ENCODE measurements at places on chromosomes 5 and 9.

GRCh38 chr5:121018004-121018403 lies 553.9 kb downstream of the PRR16 start:
- no peak for DNase-seq

- DNase-seq = peak; percentile 1
Observed at GRCh38 chr5:67577424-67577823, 380.8 kb upstream of the CD180 start.

DNA sequence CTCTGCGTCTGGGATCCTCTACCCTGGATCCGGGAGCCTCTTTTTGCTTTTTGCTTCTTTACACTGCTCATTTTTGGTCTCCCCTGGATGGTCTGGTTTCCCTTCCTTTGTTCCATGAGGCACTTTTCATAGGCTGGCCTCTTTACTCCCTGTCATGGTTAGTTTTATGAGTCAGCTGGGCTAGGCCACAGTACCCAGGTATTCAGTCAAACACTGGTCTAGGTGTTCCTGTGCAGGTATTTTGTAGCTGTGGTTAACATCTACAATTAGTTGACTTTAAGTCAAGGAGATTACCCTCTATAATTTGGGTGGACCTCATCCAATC lies 17.5 kb downstream of the ANKRD33B start:
- no peak for DNase-seq

- DNase-seq = no peak
Observed at GRCh38 chr5:149280802-149281201, 9.1 kb downstream of the AFAP1L1 start.

GRCh38 chr9:94014066-94014654 lies 59.0 kb upstream of the BARX1 start:
- DNase-seq = no peak

GRCh38 chr9:34580358-34580757 lies 9.2 kb downstream of the CNTFR start:
- no peak for DNase-seq

DNA sequence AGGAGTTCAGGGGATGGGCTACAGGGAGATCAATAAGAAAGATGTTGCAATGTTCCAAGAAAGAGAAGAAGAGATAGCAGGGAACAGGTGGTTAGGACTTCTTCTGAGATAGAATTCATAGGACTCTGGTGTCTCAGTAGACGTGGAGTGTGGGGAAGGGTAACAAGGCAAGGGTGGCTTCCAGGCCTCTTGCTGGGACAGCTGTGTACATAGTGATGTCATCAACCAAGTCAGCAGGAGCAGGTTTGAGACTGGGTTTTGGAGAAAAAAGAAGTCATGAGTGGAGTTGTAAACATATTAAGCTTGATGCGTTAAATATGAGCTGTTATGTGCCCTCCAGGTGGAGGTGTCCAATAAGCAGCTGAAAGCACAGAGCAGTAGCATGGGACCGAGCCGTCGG lies 211.8 kb upstream of the RASEF start:
- DNase-seq = no peak

- DNase-seq = no peak
Observed at GRCh38 chr9:121194730-121195129, 6.9 kb downstream of the RAB14 start.

DNA sequence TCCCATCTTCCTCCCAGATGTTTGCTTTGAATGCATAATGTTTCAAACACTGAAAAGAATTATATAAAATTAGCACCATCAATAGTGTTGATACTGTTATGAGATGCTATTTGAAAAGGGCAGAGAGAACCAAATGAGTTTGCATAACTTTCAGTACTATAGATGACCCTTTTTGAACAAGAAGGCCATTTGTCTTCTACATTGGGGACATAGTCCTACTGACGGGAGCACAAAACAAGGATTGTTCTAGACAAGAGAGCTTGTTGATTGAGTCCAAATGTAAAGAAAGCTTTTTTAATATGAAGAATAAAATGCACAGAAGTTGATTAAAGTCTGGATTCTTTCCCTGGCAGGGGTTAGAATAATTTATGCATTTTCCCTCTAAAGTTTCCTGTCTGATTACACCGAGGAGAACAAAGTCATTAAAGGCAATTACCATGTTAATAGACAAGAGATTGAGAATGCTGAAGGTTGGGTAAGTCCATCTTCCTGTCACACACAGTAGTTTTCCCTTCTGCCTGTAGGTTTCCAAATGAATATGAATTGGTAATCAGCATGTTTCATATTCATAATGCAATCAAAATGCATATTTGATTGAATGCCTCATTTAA lies 32.8 kb upstream of the ADCY2 start:
- no peak for DNase-seq

DNA sequence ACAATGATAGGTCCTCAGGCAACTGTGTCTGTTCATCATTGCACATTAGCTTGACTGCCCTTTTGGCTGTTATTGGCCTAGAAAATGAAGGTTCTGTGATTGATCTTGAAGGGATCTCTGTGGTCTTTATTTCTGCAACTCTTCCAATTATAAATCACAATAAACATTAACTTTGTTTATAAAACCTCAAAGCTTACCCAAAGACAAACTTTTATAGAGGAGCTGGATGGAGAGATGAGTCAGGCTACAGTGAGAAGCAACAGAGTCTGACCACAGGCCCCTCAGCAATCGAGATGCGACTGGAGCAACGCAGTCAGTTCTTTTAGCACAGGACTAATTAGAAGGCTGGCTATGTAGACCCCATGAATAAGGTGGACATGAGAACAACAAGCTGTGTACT lies 5.3 kb downstream of the MACROH2A1 start:
- no peak for DNase-seq

DNA sequence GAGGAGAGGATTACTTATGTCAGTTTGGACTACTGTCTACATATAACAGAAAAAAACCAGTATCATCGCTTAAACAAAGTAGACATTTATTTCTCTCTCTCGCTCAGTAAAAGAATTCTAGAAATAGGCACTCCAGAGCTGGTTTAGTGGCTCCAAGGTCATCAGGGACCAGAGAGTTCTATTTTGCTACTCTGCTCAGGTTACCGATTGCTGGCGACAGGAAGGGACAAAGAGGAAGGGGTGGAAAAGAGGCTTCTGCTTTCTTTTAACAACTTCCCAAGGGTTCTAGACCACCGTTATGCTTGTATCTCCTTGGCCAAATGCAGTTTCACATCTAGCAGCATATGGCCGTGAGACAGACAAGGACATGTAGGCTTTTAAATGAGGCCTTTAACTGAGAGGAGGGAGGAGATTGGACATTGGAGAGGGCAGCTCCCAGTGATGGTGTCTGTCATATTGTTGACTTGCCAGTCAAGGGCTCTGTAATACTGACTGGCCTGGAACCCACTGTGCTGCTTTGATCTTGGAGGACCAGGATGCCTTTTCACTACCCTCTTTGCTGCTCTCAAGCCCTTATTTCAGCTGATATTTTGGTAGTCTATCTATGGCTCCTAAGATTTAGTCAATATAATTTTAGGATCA lies 15.6 kb upstream of the DCP2 start:
- no peak for DNase-seq

DNA sequence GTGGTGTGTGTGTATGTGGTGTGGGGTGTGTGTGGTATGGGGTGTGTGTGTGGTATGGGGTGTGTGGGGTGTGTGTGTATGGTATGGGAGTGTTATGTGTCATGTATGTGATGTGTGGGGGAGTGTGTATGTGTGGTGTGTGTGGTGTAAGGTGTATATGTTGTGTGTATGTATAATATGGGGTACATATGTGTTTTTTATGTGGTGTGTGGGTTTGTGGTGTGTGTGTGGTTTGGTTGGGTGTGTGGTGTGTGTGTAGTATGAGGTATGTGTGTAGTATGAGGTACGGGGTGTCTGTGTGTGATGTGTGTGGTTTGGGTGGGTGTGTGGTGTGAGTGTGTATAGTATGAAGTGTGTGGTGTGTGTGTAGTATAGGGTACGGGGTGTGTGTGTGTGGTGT lies 11.4 kb downstream of the ECSCR start:
- no peak for DNase-seq

GRCh38 chr5:100746730-100747129 lies 156.4 kb downstream of the ST8SIA4 start:
- no peak for DNase-seq

GRCh38 chr5:132677191-132677590 lies 3.4 kb downstream of the IL4 start:
- DNase-seq = no peak

GRCh38 chr9:94212091-94212490 lies 47.0 kb upstream of the ZNF169 start:
- DNase-seq = no peak

DNA sequence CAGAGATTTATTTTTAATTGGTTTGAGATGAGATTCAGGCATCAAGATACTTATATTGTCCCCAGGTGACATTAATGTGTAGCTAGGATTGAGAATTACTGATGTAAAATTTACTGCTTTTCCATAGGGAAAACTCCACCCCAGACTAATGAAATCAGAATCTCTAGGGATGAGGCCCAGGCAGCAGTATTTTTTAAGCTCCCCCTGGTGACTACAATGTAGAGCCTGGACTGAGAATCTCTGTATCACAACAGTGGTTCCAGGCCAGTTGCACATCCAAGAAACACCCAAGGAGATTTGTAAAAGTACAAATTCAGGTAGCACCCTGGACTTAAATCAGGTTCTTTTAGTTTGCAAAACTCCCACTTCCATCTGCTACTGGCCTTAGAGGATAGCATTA lies 185.7 kb downstream of the MARCHF11 start:
- no peak for DNase-seq

DNA sequence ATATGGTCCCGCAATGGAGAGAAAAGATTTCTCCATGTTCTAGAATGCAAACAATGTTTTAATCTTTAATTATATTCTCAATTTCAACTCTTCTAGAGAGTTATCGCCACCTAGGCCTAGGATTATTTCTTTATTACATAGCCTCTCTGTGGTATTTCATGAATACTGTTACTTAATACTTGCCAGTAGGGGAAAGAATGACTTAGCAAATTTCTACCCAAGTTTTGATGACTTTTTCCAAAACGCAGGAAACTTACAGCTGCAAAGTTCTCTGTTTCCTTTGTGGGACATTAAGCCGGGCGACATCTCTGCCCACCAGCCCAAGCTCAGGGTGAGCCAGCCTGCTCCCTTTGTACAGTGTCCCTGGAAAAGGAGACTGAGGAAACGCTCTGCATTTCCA lies 73.8 kb downstream of the MED27 start:
- DNase-seq = no peak

GRCh38 chr5:170426786-170427185 lies 37.6 kb upstream of the KCNMB1 start:
- no peak for DNase-seq

DNA sequence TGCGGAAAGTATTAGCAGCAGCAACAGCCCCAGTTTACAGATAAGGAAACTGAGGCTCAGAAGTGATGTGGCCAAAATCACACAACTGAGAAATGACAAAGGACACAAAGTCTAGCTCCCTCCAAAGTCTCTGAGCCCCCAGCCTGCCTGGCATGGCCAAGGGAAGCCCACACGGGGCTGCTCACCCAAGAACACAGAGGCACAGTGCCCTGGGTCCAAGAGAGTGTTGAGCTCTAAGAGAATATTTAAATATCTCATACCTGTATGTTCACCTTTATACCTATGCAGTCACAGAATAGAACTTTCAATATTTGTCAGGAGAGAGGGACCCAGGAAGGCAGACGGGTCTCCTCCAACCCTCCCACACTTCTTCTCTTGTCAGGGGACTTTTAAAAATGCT lies 16.6 kb downstream of the VAV2 start:
- no peak for DNase-seq

DNA sequence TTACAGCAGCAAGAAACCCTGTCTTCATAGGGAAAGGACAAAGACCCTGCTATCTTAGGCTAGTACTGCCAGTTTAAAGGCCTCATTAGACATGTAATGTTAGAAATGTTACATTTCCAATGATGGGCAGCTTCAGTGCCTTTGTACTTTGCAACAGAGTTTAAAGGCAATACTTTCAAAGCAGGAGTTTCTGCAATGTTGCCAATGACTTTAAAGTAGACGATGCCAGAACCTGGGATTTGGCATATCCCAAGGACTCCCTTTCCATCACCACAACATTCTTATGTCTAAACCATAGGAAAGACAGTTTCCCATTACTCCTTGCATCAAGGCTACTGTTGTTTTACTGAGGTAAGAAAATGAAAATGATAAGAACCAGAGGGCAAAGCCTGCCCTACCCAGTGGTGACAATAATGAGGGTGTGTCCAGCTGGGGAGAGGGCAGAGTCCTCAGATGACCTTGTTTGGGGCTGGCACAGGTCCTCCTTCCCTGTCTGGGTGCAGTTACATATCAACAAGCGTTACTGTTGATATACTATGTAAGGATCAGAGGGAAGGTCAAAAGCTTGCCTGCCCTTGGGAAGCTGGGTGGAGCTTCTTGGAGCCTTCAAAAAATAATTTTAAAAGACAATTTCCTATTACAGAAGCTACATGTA lies 27.5 kb upstream of the MLANA start:
- DNase-seq = no peak

GRCh38 chr5:154258531-154259217 lies 68.1 kb downstream of the GALNT10 start:
- no peak for DNase-seq

All from T-helper 2 cell (primary cell).